GM06990 (cell line): ENCODE measurements at places on chromosomes 6 and 20.

- no peak for DNase-seq
Observed at GRCh38 chr20:6576726-6577125, 190.8 kb upstream of the BMP2 start.

DNA sequence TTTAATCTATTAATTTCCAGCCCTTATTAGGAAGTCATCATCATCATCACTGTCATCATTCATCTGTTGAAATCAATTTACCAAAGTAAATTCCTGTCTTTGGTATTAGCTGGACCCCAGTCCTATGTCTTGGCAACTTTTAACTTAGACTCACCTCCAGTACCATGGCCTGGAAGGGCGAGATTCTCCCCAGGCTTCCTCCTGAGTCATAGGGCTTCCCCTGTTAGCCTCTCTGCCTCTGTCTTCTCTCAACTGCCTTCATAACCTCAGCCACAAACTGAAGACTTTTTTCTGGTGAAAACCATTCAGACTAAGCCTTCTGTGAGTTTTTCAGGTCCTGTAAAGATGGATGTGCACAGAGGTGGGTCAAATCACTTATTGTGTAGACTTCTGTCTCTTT lies 95.0 kb downstream of the NKAIN2 start:
- DNase-seq, result no peak

DNA sequence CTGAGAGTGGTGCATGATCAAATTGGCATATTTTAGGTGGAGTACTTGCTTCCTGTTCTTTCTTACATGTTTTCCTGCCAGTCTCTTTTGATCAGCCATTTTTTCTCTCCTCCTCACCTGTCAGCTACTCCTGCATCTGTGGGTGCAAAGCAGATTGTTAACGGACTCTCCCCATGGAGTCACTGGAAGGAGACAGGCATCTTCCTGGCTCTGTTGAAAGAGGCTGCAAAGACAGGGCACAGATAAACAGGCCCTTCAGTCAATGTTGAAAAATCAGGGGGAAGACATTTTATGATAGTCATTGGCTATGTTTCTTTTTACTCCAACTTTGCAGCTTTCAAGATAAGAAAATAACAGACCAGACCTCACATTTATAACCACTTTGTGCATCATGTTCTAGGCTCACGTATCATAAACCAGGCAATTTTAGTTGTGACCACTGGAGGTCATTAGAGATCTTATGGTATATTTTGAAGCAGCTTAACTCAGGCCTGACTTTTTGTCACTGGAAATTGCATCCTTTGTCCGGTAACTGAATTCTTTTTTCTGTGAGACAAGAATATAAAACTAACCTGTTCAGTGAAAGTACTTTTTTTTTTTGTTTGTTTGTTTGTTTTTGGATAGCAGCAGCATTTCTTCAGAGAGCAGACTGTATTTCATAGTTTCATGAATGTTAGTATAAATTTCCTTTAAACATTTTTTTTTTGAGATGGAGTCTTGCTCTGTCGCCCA lies 20.1 kb downstream of the ECT2L start:
- DNase-seq, result peak; percentile 24

GRCh38 chr6:121523628-121524027 lies 88.2 kb downstream of the GJA1 start:
- no peak for DNase-seq

DNA sequence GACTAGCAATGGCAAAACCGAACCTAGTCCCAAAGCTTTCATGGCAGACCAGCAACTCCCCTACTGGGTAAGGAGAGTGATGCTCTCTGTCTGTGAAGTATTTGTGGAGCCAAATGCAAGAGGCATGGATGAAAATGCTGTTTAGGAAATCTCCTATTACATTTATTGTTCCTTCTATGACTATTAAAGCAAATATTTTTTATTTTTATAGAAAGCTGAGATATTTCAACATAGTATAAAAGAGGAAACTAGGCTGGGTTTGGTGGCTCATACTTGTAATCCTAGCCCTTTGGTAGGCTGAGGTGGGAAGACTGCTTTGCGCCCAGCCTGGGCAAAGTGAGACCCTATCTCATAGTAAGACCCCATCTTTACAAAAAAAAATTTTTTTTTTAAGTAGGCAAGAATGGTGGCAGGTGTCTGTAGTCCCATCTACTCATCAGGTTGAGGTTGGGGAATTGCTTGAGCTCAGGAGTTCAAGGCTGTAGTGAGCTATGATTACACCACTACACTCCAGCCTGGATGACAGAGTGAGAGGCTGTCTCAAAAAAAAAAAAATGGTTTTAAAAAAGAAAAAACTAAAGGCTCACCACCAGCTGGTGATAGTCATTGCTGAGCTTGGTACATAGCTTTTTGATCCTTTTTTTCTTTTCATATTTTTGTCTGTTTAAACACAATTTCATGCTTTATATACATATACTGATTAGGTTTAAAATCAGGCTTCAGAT lies 11.3 kb downstream of the KDM1B start:
- DNase-seq, result no peak

- no peak for DNase-seq
Observed at GRCh38 chr20:42938441-42939205, 251.1 kb downstream of the PTPRT start.

GRCh38 chr6:84633771-84634170 lies 130.6 kb downstream of the TBX18 start:
- DNase-seq, result no peak

- DNase-seq, result no peak
Observed at GRCh38 chr6:103326760-103327757, 1532.7 kb downstream of the HACE1 start.

DNA sequence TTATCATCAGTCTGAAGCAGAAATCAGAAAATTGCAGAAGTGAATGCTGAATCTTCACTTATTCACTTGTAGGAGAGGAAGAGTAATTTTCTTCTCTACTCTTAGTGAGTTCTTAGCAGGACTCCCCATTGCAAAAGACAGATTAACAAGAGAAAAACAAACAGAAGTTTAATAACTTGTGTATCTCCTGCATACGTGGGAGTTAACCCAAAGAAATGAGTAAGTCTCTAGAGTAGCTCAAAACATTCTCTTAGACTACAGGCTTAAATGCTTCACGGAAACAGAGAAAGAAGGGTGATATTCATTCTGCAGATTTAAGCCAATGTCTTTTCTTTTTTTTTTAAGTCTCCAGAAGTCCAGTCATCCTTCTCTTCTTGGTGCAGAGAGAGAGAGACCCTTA lies 97.9 kb upstream of the TMEM181 start:
- DNase-seq, result no peak

DNA sequence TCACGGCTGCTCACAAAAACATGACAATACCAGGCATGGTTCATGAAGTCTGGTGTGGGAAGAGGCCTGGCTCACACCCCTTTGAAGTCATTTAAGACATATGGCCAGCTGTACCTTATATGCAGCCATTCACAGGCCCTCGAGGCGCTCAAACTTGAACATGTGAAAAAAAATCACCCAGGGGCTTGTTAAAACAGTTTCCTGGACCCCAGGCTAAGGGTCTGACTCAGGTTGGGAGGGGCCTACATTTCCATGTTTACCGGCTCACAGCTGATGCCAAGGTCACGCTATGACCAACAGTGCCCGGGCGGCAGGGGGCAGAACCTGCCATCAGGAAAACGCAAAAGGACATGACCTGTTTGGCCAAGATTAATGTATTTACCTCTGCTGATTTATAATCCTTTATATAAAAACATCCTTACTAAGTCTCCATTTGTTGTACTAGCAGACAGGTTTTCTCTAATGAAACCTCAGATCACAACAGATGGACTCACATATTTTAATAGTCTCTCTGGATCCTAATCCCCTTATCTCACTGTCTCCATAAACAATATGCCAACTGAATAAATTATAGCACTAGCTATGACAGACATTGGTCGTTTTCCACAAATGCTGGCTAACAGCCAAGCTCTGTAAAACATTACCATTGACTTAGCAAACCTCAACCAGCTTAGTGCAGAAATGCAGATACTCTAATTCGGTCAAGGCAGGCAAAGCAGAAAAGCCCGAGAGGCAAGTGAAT lies 19.9 kb downstream of the EZR start:
- no peak for DNase-seq

- no peak for DNase-seq
Observed at GRCh38 chr20:8082989-8083388, 49.1 kb upstream of the PLCB1 start.

- DNase-seq, result no peak
Observed at GRCh38 chr6:134146268-134147033, 94.0 kb upstream of the SLC2A12 start.

- no peak for DNase-seq
Observed at GRCh38 chr6:167799033-167799821, 27.5 kb upstream of the AFDN start.

GRCh38 chr20:35899064-35899463 lies 55.2 kb downstream of the SCAND1 start:
- DNase-seq, result no peak

- no peak for DNase-seq
Observed at GRCh38 chr6:113451049-113451448, 406.1 kb upstream of the MARCKS start.

DNA sequence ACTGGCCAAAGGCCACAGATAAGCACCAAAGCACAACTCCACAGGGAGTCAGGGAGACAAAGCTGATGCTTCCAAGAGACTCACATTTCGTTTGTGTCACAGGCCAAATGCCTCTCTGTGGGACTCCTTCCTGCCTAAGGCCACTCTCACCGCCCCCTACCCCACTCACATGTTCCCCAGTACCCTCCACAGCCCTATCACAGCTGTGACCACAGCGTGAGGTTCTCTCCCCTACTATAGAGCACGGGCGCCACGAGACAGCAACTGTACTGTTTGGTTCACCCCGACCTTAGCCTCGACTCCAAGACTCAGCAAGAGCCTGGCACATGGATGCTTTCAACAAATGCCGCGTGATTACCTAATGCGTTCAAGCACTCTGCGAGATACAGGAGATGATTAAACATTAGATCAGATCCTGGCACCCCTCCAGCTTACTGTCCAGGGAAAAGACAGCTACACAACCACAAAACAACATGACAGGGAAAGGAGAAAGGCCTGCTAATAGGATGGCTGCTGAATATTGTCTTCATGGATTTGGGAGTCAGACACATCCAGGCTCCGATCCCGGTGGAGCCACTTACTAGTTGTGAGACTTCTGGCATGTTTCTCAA lies 105.5 kb downstream of the AGPAT4 start:
- no peak for DNase-seq

- no peak for DNase-seq
Observed at GRCh38 chr20:40648210-40649072, 40.6 kb downstream of the MAFB start.

DNA sequence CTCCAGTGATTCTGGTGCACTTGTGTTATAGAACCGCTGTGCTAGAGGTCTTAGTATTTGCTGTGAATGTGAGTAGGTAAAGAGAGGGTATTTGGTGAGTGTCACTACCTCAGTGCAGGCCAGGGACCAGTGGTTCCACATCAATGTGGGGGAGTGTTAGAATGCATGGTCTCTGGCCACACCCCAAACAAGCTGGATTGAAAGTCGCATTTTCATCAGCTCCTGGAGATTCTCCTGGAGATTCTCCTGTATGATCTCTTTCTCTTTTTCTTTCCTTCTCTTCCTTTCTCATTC lies 26.8 kb upstream of the BCAS1 start:
- DNase-seq, result no peak

DNA sequence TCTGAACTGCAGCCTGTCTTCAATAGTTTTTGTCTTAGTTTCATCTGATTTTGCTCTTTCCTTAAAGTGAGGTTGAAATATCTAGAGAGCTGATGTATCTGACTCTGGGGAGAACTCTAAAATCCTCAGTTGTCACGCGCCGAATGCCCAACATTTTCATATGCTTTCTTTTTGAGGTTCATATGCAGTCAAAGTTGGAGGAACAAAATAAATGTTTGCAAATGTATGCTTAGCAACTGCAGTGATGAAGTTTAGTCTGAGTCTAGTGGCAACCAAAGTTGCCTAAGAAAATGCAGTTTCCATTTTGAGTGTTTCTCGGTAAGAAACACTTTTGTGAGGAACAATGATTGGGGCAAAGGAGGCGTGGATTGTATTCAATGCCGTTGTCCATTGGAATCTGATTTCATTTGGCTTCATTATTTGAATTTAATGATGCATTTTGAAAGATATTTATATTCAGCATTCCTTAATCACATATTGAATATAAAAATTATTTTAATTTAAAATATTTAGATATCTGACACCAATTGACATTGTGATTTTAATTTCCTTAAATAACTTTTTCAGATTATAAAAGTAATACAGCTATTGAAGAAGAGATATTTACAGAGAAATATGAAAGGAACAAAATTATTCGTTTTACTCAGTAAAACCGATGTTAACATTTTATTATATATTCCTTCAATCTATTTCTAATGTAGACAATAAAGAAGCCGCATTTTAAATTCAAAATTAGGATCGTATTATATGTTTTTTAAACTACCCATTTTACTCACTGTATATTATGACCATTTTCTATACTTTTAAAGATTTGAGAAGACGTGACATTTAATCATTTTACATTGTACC lies 122.0 kb downstream of the PLEKHG1 start:
- DNase-seq, result no peak

DNA sequence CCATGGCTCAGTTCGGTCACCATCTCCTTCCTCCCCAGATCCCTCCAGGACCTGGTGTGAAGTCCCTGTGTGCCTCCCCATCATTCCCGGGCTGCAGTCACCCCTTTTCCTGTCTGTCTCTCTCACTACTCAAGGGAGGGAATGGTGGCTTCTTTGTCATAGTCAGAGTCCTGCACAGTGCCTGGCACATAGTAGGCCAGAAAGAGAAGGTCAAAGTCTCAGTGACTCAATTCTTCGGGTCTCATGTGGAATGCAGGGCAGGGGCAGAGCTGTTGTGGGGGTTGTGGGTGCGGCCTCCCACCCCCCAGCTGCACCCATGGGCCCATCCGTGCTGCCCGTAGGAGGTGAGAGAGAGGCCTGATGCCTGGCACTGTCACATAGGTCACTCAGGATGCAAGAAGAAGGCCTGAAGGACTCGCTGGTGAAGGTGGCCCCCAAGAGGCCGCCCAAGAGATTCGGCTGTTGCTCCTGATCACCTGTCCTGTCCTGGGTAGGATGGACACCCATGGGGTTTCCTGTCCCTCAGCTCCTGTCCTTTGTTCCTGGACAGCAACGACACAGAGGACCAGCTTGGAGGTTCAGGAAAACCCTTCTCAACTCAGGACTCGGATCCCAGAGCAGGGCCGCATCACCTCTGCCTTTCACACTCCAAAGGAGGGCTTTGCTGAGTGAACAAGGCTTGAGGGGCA lies 34.1 kb downstream of the RAB44 start:
- no peak for DNase-seq

- no peak for DNase-seq
Observed at GRCh38 chr6:145763742-145764141, 28.4 kb upstream of the EPM2A start.

DNA sequence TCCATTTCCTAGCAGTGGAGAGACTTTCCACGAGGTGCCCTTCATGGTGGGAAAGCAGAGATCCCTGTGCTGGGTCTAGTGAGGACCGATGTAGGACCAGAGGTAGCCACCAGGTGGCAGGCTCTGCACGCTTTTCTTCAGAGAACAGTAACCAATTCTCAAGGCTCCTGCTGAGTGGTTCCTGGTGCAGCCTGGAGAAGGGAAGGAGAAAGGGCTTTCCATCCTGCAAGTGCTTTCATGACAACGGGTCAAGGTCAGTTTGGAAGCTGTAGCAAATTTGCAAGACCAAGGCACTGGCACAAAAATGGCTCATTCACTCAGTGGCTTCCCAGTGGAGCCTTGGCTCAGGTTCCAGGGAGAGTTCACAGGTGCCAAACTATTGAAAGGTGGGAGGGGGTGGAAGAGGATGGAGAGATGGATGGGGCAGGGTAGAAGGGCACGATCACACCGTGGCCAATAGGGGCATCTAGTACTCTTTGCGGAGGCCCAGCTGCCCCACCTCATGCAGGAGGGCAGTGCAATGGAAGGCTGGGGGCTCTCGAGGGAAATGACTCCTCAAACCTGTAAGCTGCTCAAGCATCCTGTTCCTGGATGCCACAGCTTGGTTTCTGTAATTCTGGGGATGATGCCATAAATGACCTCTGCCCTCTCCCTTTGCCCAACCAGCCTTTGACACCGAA lies 25.5 kb upstream of the KCNK16 start:
- no peak for DNase-seq
